Kidney epithelial cell (primary cell): ENCODE measurements at places on chromosomes 5 and 9.

DNA sequence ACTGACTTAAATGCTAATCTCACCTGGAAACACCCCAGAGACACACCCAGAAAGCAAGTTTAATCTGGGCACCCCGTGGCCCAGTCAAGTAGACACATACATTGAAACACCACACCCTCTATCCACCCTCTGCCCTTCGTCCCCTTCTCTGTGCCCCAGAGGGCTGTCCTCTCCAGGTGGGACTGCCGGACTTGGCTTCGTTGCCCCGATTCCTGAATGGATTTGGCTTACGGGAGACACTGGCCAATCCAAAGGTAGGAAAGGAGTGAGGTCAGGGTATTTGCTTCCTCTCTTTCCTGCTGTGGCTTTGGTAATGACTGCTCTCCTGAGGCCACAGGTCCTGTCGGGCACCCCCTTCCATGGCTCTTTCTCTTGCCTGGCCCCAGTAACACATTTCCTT lies 25.2 kb upstream of the COL27A1 start:
- DNase-seq = no peak

GRCh38 chr5:115022303-115022702 lies 147.4 kb downstream of the TRIM36 start:
- DNase-seq = no peak

DNA sequence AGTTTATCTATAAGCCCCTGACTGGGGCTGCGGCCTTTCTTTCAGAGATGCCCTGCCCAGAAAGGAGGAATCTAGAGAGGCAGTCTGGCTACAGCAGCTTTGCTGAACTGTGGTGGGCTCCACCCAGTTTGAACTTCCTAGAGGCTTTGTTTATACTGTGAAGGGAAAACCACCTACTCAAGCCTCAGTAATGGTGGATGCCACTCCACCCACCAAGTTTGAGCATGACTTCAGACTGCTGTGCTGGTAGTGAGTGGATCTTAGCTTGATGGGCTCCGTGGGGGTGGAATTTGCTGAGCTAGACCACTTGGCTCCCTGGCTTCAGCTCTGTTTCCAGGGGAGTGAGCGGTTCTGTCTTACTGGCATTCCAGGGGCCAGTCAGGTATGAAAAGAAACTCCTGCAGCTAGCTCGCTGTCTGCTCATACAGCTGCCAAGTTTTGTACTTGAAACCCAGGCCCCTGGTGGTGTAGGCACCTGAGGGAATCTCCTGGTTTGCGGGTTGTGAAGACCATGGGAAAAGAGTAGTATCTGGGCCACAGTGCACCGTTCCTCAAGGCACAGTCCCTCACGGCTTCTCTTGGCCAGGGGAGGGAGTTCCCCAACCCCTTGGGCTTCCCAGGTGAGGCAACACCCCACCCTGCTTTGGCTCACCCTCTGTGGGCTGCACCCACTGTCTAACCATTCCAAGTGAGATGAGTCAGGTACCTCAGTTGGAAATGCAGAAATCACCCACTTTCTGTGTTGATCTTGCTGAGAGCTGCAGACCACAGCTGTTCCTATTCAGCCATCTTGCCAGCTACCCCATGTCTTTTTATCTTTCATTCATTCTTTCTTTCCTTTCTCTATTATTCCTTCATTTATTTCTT lies 211.8 kb upstream of the C9orf72 start:
- no peak for DNase-seq

DNA sequence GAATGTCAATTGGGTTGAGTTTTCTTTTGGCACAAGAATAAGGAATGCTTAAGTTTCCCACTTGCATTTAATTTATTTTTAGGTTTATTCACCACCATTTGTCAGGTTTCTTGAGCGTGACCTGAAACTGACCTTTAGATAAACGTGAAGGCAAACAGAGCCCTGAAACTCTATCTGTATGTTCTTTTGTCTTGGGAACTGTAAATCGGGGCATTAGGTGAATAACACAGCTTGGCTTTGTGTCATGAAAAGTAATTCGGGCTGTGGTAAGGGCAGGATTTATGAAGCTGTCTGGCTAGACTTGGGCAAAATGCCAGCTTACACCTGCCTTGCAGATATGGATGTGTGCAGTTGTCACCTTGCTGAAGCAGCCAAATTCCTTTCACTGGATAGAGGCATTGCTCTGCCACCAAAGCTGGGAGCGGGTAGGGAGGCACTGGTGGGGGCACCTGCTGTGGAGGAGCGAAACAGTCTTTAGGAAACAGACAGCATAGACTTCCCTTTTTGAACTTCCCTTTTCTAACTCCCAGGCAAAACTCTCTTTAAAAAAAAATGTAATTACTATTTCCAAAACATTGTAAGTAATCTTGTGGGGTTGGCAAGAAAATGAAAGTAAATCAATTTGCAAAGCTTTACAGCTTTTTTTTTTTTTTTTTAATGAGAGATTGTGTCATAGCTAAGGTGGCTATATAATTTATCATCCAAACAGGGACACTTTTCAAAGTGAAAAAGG lies 545.2 kb downstream of the CSNK1G3 start:
- DNase-seq = peak; percentile 21

DNA sequence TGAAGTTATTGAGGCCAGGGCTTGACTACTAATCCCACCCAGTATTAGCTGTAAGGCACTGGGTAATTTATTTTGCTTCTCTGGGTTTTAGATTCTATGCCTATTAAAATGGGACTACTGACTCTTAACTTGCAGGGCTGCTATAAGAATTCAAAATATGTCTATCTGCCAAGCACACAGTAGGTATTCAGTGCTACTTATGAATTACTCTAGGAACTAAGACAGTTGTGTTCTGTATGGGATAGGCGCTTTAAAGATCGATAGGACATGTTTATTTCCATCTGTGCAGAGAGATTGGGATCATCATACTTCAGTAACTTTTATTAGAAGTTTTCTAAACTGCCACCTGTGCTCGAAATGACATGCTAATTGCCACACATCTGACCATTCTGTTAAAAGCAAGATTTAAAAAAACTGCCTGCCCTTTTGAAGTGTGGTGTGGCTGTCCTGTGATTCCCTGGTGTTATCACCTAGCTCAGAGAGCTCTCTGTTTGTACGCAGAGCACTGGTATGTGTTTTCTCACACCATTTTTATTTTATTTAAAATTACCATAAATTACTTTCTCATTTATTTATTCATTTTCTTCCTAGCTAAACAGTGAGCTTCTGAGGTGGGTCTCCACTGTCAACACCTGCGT lies 58.7 kb downstream of the FYB1 start:
- DNase-seq = no peak

DNA sequence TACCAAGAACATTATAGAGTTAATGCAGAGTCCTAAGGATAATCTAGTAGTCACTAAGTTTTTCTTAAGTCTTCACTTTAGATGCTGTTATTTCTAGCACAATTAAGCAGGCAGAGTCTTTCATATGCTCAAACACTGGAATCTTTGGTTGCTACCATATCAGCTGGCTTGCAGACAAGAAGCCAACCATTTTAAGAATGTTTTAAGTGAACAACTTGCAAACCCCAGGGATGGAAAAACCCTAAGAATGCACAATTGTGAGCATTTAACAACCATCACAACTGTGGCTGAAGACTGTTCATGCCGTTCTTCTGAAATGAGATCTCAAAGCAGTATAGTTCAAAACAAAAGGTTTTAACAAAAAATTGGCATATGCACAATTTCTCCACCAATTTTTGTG lies 55.1 kb downstream of the CSNK1A1 start:
- DNase-seq = no peak

DNA sequence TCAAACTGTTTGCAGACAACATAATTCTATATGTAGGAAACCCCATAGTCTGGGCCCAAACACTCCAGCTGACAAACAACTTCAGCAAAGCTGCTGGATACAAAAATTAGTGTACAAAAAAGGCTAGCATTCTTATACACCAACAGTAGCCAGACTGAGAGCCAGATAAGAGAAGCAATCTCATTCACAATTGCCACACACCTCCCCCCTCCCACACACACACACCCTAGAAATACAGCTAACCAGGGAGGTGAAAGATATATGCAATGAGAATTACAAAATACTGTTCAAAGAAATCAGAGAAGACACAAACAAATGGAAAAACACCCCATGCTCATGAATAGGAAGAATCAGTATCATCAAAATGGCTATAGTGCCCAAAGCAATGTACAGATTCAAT lies 9.0 kb downstream of the MTREX start:
- no peak for DNase-seq

- DNase-seq = no peak
These were observed 79.1 kb upstream of the IER5L start for GRCh38 chr9:129256959-129257713.

- DNase-seq = no peak
These were observed 11.9 kb downstream of the LCN9 start for GRCh38 chr9:135674977-135675376.

GRCh38 chr5:124570285-124571035 lies 176.0 kb downstream of the ZNF608 start:
- DNase-seq = no peak

DNA sequence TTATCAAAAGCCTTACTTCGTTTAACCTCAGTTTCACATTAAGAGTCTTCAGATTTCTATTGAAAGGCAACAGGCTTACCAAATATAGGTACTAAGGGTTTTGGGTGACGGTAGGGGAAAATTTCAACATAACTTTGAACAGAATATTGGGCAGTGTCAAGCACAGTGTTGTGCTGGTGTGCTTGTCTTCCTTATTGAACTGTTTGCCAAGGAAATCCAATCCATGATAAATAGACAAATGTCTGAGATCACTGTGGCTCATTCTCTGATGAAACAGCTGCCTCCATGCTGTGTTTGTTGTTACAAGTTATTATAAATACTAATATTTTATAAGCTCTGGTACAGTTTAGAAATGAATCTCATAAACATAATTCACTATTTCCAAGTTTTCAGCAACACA lies 730.1 kb downstream of the NR2F1-AS1 start:
- DNase-seq = no peak

- no peak for DNase-seq
These were observed 35.8 kb upstream of the TGFBR1 start for GRCh38 chr9:99069075-99069474.

DNA sequence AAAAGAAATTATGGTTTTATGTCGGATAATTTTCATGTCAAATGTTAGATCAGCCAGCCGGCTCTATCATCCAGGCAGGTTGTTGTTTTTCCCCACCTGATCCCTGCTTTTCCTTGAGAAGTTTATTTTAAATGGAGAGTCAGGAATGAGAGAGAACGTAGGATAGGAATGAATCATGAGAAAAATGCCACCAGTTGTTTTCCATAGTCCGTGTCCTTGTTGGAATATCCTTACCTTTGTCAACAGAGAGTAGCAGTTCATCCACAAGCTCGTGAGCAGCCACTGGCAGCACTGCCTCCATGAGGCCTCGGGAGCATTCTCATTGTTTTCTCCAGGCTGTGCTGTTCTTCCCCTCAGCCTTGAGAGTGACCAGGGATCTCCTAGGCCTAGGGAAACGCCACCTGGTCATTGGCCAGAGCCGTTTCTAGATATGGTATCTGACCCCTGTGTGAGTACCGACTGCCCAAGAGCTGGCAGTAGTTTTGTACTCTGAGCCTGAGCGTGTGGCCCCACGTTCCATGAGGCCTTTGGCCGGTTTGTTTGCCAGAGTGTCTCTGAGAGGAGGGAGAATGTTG lies 293.3 kb downstream of the FANCC start:
- no peak for DNase-seq

DNA sequence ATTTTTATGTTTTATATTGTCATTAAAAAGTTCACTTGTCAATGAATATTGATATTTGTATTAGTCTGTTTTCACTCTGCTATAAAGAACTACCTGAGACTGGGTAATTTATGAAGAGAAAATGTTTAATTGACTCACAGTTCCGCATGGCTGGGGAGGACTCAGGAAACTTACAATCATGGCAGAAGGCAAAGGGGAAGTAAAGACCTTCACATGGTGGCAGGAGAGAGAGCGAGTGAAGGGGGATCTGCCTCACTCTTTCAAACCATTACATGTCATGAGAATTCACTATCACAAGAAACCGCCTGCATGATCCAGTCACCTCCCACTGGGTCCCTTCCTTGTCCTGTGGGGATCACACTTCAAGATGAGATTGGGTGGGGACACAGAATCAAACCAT lies 27.4 kb downstream of the SRD5A1 start:
- no peak for DNase-seq

GRCh38 chr9:107874591-107875369 lies 385.2 kb upstream of the KLF4 start:
- no peak for DNase-seq

GRCh38 chr5:124730381-124730780 lies 16.1 kb downstream of the ZNF608 start:
- DNase-seq = no peak

GRCh38 chr5:7794311-7794710 lies 56.6 kb downstream of the CFAP90 start:
- DNase-seq = no peak

- no peak for DNase-seq
These were observed 268.9 kb downstream of the PIK3R1 start for GRCh38 chr5:68484307-68485068.

DNA sequence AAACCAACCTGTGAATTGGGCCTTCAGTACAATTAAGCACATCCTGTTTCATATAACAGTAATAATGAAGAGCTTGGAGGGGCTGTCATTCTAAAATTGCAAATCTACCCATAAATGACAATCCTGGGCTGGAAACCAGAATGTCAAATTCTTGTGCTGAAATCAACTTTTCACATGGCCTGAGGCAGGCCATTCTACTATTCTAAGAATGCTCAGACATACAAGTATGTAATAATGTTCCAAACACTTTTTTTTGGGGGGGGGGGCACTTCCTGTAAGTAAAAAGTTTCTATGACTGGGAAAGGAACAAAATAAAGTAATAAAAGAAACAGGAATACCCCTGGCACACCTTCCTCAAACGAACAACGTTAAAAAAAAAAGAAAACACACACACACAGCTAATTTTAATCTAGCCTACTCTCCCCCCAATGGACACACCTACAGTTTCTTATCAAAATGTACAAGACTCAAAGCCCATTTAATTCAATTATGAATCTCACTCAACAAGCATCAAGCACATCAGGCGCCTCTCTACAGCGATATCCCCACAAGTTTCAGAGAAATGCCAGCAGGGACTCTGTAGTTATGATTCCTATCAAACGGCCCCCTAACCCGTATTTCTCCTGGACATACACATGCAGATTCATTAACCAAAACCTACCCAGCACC lies 1.4 kb downstream of the ETF1 start:
- no peak for DNase-seq

GRCh38 chr9:127608104-127608966 lies 3.7 kb upstream of the STXBP1 start:
- no peak for DNase-seq
